Heart left ventricle (tissue), 16 donors: ENCODE measurements at places on chromosomes 7 and 10. TPM values are rescaled to one million over a fixed set of nuclear protein-coding genes. Genes with fewer than 3 reads are reported as not detected.

DNA sequence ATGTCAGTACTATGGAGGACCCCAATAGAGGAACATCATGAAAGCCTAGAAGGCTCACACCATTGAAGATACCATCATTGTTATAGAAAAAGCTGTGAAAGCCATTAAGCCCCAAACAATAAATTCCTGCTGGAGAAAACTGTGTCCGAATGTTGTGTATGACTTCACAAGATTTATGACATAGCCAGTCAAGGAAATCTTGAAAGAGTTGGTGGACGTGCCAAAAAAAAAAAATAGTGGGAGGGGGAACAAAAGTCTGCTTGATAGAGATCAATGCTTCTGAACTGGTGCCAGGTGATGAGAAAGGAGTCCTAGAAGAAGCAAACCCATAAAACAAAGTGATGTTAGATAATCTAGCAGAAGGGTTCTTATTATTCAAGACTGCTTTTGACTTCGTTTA is 41.2 kb downstream of the RALA start:
- DNase-seq: no peak

DNA sequence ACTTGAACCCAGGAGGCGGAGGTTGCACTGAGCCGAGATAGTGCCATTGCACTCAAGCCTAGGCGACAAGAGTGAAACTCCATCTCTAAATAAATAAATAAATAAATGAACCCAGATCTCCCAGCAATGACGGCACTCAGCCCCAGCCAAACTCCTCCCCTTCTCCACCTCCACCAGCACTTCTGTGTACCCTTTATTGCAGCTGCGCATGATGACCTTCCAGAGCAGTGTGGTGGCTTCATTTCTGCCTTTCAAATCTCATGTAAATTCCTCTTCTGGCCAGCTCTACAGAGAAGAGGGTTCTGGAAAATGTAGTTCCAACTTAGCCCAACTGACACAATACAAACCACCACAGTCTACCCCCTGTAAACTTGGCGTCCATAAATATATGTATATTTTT is 108.5 kb downstream of the SLC37A3 start:
- no peak for DNase-seq

ITPRID1 gene
- total RNA-seq: not detected

TBX20 gene
- total RNA-seq: 141 TPM

MMP21 gene
- not detected for total RNA-seq

DNA sequence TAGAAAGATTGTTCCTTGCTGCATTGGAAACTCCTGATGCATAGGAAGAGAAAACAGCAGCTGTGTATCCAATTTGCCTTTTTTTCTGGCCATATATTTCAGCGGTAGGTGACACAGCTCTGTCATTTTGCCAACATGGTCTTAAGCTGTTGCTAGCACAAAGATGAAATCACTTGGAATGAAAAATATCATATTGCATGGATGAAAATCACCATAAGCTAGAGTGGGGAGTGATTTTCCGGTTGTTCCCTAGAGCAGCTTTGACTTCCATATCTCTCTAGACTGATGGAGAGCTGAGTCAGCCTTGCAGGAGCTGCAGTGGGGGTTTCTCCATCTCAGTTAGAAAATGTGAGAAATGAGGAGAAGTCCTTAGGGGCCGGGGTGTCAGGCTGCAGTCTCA is 38.3 kb upstream of the BTBD16 start:
- no peak for DNase-seq

GRCh38 chr7:30252885-30253795 is 31.3 kb upstream of the ZNRF2 start:
- DNase-seq: peak; percentile 70

NKX2-3 gene
- total RNA-seq: not detected

DNA sequence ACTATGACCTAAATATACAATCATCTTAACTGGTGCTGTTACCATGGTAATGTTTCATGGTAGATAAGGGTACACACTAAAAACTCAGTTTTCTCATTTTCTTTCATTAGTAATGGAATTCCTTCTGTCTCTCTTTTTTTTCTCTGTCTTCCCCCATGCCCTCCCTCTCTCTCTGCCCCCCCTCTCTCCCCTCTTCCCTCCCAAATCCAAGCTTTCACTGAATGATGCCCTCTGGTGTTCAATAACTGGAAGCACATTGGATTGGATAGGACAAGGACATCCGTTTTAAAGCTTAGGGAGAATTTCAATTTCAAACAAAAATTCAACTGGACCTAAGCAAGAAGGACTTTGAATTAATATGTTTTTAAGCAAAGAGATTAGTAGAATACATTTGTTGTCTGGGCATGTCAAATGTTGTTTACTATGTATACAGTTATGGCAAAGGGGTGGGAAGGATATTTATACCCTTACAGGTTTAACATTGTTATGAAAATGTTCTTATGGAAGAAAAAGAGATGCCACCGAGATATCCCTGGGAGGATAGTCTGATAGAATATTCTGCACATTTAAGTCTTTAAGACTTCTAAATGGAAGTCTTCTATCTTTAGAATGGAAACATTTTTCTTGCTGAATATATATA is 6.1 kb downstream of the CHRM2 start:
- no peak for DNase-seq

IDI2 gene
- total RNA-seq: 0.28 TPM

TCAF2 gene
- total RNA-seq: 0.30 TPM

DNA sequence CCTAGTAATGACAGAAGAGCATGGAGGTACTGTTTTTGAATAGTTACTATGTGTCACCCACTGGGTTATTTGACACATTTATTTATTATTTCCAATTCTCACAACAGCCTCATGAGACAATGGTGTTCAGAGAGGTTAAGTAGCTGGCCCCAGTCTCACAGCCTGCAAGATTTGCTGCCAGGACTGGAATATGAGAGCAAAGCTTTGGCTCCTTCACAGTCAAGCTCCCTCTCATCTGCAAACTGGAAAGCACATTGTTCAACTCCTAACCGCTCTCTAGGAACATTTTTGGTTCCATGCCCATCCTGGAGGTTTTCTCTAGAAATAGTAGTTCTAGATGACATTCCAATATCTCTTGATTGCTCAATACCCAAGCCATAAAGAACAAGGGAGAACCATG is 75.5 kb upstream of the CXCL12 start:
- DNase-seq: no peak

LIPN gene
- not detected for total RNA-seq

DNA sequence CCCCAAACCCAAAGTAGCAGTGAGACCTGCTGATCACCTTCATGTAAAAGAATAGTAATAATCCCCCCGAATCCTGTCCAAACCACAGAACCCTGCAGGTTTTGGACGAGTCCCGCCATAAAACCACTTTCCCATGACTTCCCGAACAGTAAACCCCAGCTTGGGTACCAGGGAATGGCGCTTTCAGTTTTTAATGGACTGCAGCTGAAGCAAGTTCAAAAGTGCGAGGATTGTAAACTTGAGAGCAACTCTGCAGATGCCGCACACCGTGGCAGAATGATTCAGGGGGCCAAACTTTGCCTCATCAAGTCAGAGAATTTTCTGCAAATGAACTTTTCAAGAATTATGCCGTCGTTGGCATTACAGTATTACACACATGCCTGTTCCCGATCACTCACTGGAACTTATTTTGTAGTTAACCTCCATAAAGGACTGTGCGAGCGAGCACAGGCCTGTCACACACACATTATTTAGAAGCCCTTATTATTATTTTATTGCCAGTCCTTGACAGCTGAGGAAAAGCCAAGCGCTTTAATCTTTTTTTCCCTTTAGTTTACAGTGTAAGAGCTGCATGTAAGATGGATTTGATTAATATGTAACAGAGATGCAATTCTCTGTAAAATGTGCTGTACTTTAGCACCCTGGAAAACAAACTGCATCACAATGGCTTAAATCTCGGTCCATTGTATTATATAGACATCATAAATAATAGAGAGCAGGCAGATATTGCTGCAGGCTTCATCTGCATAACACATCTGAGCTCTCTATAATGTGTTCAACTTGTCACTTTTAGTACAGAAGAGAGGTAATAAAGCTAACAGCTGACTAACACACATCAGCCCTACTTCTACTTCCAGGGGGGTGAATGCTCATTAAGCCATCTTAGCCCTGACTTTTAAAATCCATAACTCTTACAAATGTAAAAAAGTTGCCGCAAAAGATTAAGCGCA is 493.5 kb upstream of the GALNT17 start:
- DNase-seq: no peak

DNA sequence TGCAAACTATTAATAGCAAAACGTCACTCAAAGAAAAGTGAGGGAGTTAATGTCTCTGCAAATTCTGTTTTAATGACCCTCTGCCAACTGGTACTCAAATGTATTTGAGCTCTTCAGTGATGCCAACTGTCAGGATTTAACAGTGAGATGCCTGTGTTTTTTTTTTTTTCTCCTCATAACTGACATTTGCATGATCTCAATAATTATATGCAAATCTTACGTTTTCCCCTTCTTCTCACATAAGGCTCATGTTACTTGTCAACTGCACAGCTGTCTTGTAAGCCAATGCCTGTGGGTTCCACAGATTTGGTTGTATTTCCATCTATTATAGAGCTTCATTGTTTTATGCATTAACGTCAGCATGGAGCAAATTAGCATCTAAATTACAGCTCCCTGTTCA is 38.2 kb downstream of the PPP1R3A start:
- DNase-seq: no peak

STEAP4 gene
- total RNA-seq: 37.8 TPM

PDLIM1 gene
- total RNA-seq: 434 TPM

DNA sequence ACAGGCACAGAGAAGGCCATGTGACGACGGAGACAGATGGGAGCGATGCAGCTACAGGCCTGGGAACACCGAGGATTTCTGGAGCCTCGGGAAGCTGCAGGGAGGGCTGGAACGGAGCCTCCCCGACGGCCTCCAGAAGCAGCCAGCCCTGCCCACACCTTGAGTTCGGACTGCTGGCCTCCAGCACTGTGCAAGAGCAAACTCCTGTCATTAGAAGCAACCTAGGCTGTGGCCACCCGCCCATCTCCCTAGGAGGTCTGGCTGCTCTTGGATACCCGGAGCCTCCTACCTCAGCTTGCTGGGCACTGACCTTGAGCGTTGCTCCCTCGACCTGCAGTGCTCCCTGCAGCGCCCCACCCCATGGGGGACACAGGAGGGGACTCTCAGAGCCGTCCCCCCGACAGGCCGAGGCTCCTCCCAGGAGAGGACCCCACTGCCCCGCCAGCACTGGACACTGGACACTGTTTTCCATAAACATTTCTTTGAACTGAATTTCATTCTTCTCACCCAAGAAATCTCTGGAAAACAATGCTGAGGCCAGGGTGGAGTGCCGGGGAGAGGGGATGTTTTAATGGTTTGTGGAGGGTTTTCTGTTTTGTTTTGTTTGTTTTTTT is 22.5 kb upstream of the TNRC18 start:
- DNase-seq: no peak

SFTPA1 gene
- not detected for total RNA-seq

DNA sequence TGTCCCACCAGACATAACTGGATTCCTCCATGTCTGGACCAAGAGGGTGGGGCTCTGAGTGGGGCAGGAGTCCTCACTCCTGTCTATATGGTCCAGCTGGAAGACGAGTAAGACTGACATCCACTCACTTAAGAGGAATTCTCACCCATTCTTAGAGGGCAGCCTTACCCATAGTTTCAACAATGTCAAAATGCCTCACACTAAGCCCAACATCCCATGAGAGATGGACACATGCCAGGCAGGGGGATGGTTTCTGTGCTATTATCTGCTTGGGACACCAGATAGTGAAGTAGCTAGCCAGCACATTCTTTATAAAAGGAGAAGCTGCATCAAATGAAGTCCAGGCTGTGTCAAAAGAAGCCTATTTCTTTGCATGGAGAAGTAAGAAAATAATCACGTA is 4.7 kb upstream of the LANCL2 start:
- DNase-seq: no peak

DNA sequence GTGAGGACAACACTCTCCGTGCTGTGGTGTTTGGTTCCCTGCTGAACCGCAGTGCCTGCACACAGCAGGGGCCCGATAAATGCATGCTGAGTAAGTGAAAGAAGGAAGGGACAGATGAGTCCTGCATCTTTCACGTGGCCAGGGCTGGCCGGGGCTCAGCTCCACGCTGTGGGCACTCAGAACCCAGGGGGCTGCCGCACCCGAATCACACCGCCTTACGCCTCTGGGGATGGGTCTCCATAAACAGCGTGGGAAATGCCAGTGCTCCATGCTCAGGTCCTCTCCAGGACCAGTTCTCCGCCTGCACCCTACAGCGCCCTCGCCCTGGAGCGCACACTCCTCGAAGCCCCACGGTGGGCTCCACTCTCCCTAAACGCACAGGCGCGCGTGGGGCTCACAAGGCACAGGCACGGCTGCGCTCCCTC is 38.1 kb downstream of the RASGEF1A start:
- no peak for DNase-seq

GRCh38 chr7:121633186-121633585 is 237.1 kb upstream of the FAM3C start:
- DNase-seq: no peak

GRCh38 chr10:76309741-76310587 is 878.5 kb downstream of the LRMDA start:
- no peak for DNase-seq

ADIRF gene
- total RNA-seq: 41.1 TPM
